ENCODE measurements at places on chromosomes 12 and 14.

GRCh38 chr14:61456720-61457119 is 135.3 kb downstream of the PRKCH start:
- DNase-seq, result peak; percentile 80

- DNase-seq, result no peak
Measured at GRCh38 chr14:91250912-91251311, 6.4 kb upstream of the GPR68 start.

- DNase-seq, result no peak
Measured at GRCh38 chr12:41407232-41407799, 219.2 kb downstream of the PDZRN4 start.

- DNase-seq, result peak; percentile 43
Measured at GRCh38 chr12:131980263-131980662, 30.5 kb downstream of the EP400 start.

- DNase-seq, result peak; percentile 74
Measured at GRCh38 chr12:29807129-29807528, 23.4 kb upstream of the TMTC1 start.

GRCh38 chr12:50524621-50525020 is 19.8 kb downstream of the DIP2B start:
- DNase-seq, result no peak

- no peak for DNase-seq
Measured at GRCh38 chr12:66196806-66197205, 7.8 kb downstream of the IRAK3 start.

- DNase-seq, result peak; percentile 70
Measured at GRCh38 chr14:97713023-97713422, 915.8 kb downstream of the VRK1 start.

GRCh38 chr14:67510836-67511235 is 22.3 kb upstream of the PLEKHH1 start:
- peak; percentile 4 for DNase-seq

- no peak for DNase-seq
Measured at GRCh38 chr12:55704824-55705718, 2.6 kb downstream of the ITGA7 start.

- DNase-seq, result no peak
Measured at GRCh38 chr14:94682061-94682516, 69.9 kb downstream of the SERPINA3 start.

- DNase-seq, result peak; percentile 64
Measured at GRCh38 chr12:68483592-68484383, 126.9 kb upstream of the RAP1B start.
